Vagina (tissue), 2 donors: ENCODE measurements at places on chromosomes 5 and 9.

GRCh38 chr5:71887680-71888079 is 168.6 kb downstream of the CARTPT start:
- DNase-seq: no peak

- no peak for DNase-seq
Measured at GRCh38 chr5:129858131-129858675, 46.1 kb upstream of the CHSY3 start.

GRCh38 chr9:33921967-33922895 is 105.3 kb downstream of the UBE2R2 start:
- DNase-seq: no peak

DNA sequence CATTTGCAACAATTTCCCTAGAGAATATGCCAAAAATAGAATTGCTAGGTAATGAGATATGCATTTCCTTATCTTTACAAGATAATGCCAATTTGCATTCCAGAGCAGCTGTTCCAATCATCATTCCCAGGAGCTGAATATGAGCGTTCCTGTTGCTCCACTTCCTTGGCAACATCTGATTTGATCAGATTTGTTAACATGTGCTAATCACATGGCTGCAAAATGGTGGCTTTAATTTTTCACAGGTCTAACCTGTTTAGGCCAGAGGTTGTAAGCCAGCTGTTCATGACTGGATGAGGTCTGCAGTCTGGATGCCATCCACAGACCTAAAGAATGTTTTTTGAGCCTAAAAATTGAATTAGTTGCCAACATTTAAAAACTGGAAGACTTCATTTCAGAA is 220.7 kb upstream of the IL12B start:
- no peak for DNase-seq
